ENCODE measurements at places on chromosomes 4 and X.

DNA sequence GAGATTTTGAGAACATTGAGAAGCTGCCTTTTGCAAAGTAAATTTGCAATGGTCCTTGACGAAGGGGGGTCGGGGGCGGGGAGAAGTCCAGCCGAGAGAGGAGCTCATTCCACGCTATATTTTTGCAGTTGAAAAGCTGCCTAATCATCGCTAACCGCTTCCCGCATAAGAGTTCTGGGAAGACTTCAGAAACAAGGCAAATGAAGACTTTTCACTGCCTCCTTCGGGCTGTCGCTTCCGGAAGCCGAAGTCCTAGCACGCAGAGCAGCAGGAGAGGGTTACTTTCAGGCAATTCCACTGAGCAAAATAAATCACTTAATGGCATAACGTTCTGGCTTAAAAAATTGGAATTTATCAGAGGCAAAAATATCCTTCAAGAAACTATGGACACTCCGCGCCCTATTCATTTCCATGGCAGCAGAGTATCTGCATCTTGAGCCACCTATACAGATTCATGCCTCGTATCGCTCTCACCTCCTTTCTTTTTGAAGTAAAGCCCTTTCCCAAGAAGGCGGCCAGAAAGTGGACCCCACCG is 2.6 kb upstream of the LRAT start:
- H3K36me3 ChIP-seq = no peaks in the 10 kb centered on the region
- no peak overlapping the region for H3K27ac ChIP-seq
- H3K27me3 ChIP-seq = peaks cover 19% of the 10 kb centered on the region
- no peak for DNase-seq
- H3K4me1 ChIP-seq = peaks cover 13% of the 10 kb centered on the region
- no peak overlapping the region for H3K4me3 ChIP-seq

GRCh38 chr4:136103616-136104015 is 1428.7 kb downstream of the PCDH18 start:
- no peak overlapping the region for H3K4me3 ChIP-seq
- no peaks in the 10 kb centered on the region for H3K27me3 ChIP-seq
- H3K36me3 ChIP-seq = no peaks in the 10 kb centered on the region

- H3K4me1 ChIP-seq = no peaks in the 10 kb centered on the region
- no peak for DNase-seq
- H3K27me3 ChIP-seq = no peaks in the 10 kb centered on the region
- H3K27ac ChIP-seq = no peak overlapping the region
- H3K36me3 ChIP-seq = no peaks in the 10 kb centered on the region
- H3K4me3 ChIP-seq = no peak overlapping the region
Observed at GRCh38 chr4:174177536-174177935, 105.9 kb downstream of the FBXO8 start.

DNA sequence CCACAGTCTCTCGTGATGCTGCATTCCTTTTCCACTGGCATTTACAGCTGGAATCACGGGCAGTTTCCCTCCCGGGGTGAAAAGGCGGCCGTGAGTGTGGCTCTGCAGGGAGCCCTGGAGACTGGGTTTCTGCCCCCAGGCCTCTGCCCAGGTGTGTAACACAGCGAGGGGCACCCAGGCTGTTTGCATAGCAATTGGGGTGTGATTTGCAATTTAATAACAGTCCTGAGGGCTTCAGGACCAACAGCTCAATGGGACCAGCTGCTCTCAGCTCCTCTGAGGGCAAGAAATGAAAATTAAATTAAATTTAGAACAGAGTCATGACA is 99.0 kb upstream of the SHOX start:
- H3K27ac ChIP-seq = no peak overlapping the region
- no peak overlapping the region for H3K4me3 ChIP-seq
- H3K4me1 ChIP-seq = no peaks in the 10 kb centered on the region

DNA sequence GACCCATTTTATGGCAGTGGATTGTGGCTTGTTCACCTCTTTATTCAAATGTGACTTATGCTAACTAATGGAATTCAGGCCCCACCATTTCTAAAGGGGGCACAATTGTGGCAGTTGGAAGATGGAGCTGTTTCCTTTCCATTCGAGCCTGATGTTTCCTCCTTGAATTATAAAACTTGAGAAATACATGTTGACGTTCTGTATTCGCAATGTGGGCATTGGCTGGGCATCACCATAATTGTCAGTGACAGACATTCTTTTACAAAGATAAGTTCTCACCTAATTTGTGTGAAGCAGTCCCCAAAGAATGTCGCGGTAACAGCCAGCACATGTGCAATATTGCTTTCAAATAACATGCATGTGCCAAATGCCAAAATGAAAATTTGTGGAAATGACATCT is 1070.2 kb upstream of the TENM3 start:
- no peak overlapping the region for H3K27ac ChIP-seq
- DNase-seq = peak; percentile 14
- H3K27me3 ChIP-seq = no peaks in the 10 kb centered on the region
- no peak overlapping the region for H3K4me3 ChIP-seq
- H3K4me1 ChIP-seq = no peaks in the 10 kb centered on the region

DNA sequence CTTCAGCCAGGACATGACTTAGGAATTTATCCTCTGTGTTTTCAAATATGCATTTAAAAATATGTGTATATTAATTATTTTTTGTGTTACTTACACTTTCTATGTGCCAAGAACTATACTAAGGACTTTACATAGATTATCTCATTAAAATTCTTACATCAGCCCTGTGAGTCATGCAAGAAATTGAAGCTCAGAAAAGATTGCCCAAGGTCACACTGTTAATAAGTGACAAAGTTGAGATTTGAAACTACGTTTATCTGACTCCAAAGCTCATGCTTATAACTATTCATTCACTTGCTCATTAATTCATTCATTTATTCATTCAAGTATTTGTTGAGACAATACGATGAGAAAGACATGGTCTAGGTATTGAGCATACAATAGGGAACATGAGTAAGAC is 62.9 kb upstream of the CHRDL1 start:
- no peaks in the 10 kb centered on the region for H3K4me1 ChIP-seq
- no peaks in the 10 kb centered on the region for H3K36me3 ChIP-seq
- no peaks in the 10 kb centered on the region for H3K27me3 ChIP-seq
- DNase-seq = no peak
- H3K27ac ChIP-seq = no peak overlapping the region
- H3K4me3 ChIP-seq = no peak overlapping the region

DNA sequence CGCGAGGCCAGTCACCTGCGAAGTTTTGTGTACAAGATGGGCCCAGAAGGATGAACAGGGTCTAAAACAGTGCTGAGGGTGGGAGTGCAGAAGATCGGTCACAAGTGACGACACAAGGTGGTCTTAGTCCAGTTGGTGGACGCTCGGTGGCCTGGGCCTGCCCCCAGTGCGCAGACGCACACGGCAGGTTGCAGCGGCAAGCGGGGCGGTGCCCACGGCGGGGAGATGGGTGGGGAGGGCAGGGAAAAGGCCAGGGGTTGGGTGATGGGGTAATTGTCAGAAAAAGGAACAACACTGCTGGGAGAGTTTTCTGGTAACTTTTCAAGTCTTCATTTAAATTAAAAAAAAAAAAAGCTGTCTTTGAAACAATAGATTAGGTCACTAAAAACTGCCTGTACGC is 1.0 kb upstream of the PRDX4 start:
- no peak overlapping the region for H3K4me3 ChIP-seq
- H3K27me3 ChIP-seq = no peaks in the 10 kb centered on the region
- DNase-seq = no peak
- H3K27ac ChIP-seq = no peak overlapping the region
- no peaks in the 10 kb centered on the region for H3K4me1 ChIP-seq
- no peaks in the 10 kb centered on the region for H3K36me3 ChIP-seq

DNA sequence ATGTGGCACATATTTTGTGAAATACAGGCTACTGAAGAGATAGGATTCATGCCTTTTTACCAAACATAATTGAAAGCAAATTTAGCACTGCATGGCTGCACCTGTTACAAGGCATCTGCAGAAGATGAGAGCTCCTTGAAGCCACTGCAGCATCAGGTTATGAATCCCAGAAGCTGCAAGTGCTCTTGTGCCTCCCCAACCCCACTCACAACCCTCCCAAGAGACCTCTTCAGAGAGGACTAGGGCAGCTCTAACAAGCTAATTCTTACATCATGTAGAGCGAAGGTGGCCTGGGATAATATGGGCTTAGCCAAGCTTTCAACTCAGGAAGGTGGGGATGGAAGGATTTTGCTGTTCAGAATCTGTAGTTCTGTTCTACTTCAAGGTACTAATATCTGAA is 27.2 kb downstream of the MFAP3L start:
- peaks cover 6% of the 10 kb centered on the region for H3K4me1 ChIP-seq
- no peaks in the 10 kb centered on the region for H3K36me3 ChIP-seq
- no peaks in the 10 kb centered on the region for H3K27me3 ChIP-seq
- no peak for DNase-seq
- H3K4me3 ChIP-seq = no peak overlapping the region
- no peak overlapping the region for H3K27ac ChIP-seq

DNA sequence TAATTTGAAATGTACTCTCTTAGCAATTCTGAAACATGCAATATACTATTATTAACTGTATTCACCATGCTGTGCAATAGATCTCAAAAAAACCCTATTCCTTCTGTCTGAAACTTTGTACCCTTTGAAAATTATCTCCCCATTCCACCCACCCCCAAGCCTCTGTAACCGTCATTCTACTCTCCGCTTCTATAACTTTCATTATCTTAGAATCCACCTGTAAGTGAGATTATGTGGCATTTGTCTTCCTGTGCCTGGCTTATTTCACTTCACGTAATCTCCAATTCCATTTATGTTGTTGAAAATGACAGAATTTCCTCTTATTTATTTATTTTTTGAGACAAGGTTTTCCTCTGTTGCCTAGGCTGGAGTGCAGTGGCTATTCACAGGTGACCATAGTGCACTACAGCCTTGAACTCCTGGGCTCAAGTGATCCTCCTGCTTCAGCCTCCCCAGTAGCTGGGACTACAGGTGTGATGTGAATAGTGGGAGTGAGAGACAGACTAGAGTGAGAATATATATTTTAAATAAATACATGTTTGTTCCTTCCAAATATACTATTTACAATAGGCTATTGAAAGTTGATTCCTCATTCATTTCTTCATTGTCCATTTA is 30.5 kb downstream of the VSIG4 start:
- no peaks in the 10 kb centered on the region for H3K27me3 ChIP-seq
- H3K27ac ChIP-seq = no peak overlapping the region
- H3K4me3 ChIP-seq = no peak overlapping the region
- H3K4me1 ChIP-seq = no peaks in the 10 kb centered on the region

GRCh38 chr4:8055206-8055605 is 103.4 kb downstream of the ABLIM2 start:
- H3K4me1 ChIP-seq = peaks cover 1% of the 10 kb centered on the region
- no peaks in the 10 kb centered on the region for H3K36me3 ChIP-seq
- H3K27me3 ChIP-seq = no peaks in the 10 kb centered on the region

GRCh38 chrX:39043838-39044550 is 242.7 kb downstream of the MID1IP1 start:
- no peak overlapping the region for H3K4me3 ChIP-seq
- no peaks in the 10 kb centered on the region for H3K27me3 ChIP-seq
- H3K27ac ChIP-seq = no peak overlapping the region
- no peaks in the 10 kb centered on the region for H3K36me3 ChIP-seq

DNA sequence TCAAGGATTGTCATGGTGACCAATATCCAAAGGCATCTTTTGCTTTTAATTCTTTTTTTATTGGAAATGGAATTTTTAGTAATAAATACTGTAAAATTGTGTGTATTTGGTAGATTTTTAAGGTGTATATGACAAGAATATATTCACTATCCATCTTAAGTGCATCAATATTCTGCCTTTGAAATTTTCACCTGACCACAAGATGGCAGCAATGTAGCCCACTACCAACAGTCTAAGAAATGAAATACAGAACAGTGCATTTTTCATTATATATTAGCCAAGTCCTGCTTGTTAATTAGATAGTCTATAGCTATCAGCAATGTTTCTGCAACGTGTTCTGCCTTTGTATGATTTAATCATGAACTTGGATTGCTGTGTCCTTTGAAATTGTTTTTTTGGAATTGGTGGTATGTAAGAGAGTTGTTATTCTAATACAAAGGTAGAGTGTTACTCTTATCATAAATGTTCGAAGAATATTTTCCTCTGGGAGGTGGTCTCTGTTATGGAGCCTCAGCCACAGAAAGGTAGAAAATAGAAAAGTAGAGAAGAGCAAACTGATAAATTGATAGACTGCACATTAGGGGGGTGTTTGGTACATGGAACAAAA is 38.2 kb downstream of the HPGDS start:
- no peak overlapping the region for H3K4me3 ChIP-seq
- no peaks in the 10 kb centered on the region for H3K4me1 ChIP-seq
- H3K36me3 ChIP-seq = no peaks in the 10 kb centered on the region

GRCh38 chrX:2342874-2343273 is 157.9 kb downstream of the DHRSX start:
- no peak for DNase-seq
- no peaks in the 10 kb centered on the region for H3K27me3 ChIP-seq
- H3K27ac ChIP-seq = no peak overlapping the region

DNA sequence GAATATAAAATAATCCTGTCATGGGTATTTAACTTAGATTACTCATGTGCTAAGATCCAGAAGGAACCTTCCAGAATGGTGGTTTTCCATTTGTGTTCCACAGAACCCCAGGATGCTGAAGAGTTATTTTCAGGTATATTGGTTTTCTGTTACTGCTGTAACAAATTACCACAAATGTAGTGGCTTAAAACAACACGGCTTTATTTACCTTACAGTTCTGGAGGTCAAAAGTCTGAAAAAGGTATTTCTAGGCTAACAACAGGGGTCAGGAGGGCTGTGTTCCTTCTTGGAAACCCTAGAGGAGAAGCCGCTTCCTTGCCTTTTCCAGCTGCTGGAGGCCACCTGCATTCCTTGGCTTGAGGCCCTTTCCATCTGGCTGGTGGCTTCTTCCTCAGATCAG is 57.9 kb upstream of the HPSE start:
- H3K4me1 ChIP-seq = peaks cover 7% of the 10 kb centered on the region
- no peak overlapping the region for H3K4me3 ChIP-seq
- DNase-seq = no peak
- no peak overlapping the region for H3K27ac ChIP-seq
- no peaks in the 10 kb centered on the region for H3K36me3 ChIP-seq
- H3K27me3 ChIP-seq = no peaks in the 10 kb centered on the region

DNA sequence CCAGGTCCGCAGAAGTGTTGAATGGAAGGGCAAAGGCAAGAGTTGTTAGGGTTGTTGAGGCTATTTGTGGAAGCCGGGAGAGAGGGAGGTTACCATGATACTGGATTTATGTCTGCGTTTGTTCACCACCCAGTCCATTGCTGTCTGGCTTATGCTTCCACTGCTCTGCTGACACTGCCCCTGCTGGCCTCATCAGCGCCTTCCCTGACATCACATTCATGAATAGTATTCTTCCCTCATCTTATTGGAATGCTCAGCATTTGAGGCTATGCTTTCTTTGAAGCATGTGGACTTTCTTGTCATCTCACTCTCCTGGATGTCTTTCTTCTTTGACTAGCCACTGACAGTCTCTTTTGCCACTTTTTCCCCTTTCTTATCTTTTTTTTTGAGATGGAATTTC is 10.3 kb downstream of the GNL3L start:
- no peaks in the 10 kb centered on the region for H3K27me3 ChIP-seq
- H3K4me1 ChIP-seq = no peaks in the 10 kb centered on the region
- peak; percentile 87 for DNase-seq
- H3K36me3 ChIP-seq = peaks cover 6% of the 10 kb centered on the region
- no peak overlapping the region for H3K4me3 ChIP-seq

Measured in mesendoderm (in vitro differentiated cells).